GM23248 (cell line): ENCODE measurements at places on chromosomes 5 and 9. TPM values are rescaled to one million over a fixed set of nuclear protein-coding genes. Genes with fewer than 3 reads are reported as not detected.

DNA sequence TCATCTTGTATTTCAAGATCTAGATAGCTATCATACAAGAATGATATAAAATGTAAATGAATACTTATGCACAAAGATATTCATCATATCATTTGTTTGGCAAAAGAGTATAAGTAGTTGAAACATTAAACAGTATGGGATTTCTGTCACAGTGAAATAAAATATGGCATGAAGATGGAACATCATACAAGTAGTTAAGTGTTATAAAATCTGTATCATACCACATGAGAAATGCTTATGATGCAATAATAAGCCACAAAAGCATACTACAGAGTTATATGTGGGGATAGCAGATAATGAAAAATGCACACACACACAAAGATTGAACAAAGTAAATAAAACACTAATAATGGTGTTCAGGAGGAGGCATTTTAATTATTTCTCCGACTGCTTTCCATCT, 838.0 kb upstream of the DMAC1 start:
- no peaks in the 10 kb centered on the region for H3K36me3 ChIP-seq
- H3K4me1 ChIP-seq: no peaks in the 10 kb centered on the region
- H3K27me3 ChIP-seq: no peaks in the 10 kb centered on the region

The NIPAL4 gene
- not detected in 2 replicates for total RNA-seq

DNA sequence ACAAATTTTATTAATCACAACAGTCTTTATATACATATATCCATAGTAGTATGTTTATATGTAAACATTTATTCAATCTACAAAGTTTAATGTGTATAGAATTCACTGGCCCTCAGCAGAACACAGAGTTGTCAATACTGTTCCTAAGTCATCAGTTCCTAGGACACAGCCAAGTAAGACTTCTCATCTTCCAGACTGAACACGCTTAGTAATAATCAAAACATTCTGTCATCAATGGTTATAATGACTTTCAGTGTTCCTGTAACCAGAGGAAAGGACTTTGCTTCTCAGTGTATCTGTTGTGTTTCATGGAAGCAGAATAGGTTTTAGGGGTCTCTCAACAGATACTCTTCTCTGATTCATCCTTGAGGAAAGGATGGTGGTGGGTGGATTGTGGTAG, 82.2 kb downstream of the SMIM23 start:
- 0 out of 2 replicates have a peak overlapping the region, but pooled peaks have one; percentile 10 for H3K4me3 ChIP-seq
- DNase-seq: peak; percentile 79
- peaks cover 33% of the 10 kb centered on the region for H3K36me3 ChIP-seq
- H3K27me3 ChIP-seq: no peaks in the 10 kb centered on the region
- peak overlapping the region; percentile 50 for H3K27ac ChIP-seq

DNA sequence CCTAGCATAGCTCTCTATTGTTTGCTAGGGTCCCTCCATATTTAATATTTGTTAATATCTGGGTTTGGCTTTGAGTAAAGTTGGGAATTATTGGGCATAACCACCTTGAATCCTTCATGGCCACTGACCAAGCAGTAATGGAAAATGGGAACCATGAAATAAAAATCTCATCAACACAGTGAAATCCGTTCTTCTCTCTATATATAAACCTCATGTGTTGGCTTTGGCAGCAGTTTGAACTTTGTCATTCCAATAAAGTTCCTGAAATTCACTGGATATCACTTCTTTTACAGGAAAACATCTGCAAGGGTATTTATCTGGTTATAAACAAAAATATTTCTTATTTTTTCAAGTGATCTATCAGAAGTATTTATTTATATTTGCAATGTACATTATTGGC, 93.0 kb upstream of the MPDZ start:
- no peak for DNase-seq
- H3K27ac ChIP-seq: no peak overlapping the region
- H3K4me1 ChIP-seq: peaks cover 8% of the 10 kb centered on the region
